Thymus (tissue), 14 donors: ENCODE measurements at places on chromosomes 6 and 20.

GRCh38 chr6:143564484-143565017 is 53.0 kb upstream of the FUCA2 start:
- DNase-seq: no peak

- DNase-seq: no peak
Measured at GRCh38 chr6:123904228-123904627, 100.6 kb downstream of the NKAIN2 start.

DNA sequence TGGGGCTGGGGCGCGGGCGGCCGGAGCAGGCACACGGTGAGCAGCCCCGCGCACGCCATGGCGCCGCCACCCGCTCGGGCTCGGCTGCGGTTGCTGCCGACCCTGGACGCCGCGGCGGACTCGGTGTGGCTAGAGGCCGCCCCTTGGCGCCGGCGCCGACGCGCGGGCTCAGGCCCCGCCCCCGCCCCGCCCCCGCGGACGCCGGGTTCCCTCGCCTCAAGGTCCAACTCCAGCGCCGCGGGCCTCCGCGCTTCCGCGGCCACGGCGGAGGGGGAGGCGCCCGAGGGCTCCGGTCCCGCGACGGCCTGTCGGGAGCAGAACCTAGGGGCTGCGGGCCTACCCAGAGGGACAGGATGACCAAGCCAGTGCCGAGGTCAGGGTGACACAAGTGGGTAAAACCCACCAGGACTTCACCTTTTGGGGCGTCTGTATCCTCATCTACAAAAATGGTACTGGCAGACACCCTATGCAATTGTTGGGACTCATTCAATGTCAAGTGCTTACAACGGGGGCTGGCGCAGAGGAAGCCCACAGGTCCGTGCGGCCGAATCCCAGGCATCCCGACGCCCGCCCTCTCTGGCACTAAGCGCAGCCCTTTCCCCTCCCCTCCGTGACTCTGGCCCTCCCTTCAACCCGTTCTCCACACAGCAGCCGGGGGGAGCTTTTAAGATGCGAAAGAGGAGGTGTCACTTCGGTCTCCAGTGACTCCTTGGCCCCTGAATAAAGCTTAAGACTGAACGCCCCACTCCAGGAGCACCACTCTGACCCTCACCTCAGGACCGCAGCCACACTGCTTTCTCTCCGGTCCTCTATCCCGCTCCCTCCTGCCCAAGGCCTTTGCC is at the start of gene NECAB3:
Gene NECAB3 (minus strand): TSS at position 135 of the 842 bp plus-strand sequence. CDS start 76 bp downstream, at position 59.
- no peak for DNase-seq

DNA sequence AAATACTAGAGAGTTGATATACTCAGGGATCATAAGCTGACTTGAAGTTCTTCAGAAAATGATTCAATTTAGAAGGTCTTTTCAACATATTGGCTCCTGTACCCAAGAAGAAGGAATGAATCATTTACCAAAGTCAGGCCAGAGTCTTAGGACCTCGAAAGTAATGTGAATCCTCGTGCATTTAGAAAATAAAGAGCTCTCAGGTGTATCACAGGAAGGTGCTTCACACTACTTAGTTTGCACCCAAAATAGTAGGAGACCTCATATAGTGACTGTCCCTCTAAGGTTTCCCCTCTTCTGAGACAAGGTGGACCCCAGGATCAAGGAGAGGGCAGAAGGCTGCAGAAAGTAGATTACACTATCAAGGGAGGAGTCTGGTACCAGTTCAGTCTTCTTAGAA is 71.8 kb downstream of the F13A1 start:
- no peak for DNase-seq

- no peak for DNase-seq
Measured at GRCh38 chr6:149277621-149278020, 39.9 kb upstream of the TAB2 start.

DNA sequence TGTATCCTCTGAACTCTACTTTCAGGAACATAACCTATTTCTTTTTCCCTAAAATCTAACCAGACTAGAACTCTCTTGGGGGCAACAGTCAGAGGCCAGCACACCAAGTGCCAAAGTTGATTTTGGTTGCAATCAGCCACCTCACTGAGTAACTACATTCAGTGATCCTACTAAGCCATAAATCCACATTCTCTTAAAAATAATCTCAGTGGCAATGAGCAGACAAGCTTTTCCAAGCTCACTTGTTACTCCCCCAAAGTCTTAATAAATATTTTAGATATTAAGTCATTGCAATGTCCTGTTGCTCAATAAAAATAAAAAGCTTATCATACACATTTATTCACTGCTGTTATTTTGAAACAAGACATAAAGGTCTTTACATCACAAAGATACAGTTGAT is 9.8 kb downstream of the RGS17 start:
- DNase-seq: no peak

DNA sequence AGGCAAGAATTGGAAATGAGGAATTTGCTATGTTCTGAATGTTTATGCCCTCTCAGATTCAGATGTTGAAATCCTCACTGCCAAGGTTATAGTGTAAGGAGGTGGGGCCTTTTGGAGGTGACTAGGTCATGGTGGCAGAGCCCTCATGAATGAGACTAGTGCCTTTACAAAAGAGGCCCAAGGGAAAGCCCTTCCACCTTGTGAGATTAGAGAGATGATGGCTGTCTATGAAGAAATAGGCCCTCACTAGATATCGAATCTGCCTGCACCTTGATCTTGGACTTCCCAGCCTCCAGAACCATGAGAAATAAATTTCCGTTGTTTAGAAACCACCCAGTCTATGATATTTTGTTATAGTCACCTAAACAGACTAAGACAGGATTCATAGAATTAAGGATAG is 10.4 kb downstream of the ASIP start:
- DNase-seq: no peak

- DNase-seq: no peak
Measured at GRCh38 chr6:73792738-73793137, 96.7 kb downstream of the CD109 start.

DNA sequence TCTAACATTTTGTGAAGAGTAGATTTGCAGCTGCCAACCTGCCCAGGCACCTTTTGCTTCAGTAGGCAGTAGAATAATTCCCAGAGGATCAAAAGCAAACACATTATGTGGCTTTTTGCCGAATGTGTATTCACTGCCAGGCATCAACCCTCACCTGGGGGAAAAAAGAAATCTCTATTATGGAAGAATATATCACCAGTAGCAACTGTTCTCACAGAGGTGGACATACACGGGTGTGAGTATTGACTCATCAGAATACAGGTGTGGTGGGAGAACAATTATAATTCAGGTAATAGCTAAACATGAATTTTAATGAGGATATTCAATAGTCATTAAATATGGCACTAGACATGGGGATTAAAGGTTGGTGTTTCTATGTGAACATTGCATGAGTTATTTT is 910.7 kb downstream of the TFAP2A start:
- DNase-seq: no peak

DNA sequence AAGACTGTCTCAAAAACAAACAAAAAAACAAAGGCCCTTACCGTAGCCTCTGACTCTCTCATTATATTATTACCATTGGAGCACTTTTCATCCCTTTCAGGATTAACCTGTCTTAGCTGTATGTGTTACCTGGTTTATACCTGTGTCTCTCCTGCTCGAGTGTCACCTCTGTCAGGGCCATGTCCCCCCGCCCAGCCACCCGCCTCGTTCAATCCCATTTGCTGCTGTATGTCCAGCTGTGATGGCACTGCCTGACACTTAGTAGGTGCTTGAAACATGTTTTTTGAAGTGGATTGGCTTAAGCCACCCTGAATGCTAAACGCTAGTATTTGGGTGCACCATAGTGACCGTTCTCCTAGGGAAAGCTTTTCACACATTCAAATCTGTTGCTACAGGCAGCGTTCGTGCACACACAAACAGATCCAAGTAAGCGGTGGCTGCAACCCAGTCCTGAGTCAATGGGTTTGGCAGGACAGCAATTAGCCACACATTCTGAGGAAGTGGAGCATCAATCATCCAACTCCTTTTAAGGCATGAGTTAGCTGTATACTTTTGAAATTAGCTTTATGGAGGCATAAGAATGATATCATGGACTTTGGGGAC is 98.9 kb upstream of the ZNF217 start:
- DNase-seq: no peak

DNA sequence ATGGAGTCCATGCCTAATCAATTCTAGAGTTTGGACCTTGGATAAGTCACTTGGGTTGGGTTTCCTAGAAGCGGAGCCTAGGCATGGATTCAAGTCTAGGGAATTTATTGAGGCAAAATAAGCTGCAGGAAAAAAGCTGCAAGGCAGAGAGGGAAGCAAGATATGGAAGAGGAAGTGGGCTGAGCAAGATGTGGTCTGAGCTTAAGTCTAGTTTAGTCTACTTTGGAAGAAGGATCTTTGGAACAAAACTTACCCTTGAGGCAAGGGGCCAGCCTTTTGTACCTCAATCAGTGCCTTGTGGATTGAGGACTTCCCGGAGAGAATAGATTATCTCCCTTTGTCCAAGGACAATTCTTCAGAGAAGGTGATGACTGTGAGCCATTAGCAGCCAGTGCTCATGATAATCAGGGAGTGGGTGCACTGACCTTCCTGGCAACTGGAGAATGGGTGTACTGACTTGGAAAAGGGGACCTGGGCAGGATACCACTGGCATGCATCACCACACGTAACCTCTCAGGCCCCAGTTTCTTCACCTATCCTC is 10.9 kb downstream of the ZSCAN9 start:
- no peak for DNase-seq

GRCh38 chr6:97443408-97444080 is 160.5 kb upstream of the MMS22L start:
- no peak for DNase-seq

- no peak for DNase-seq
Measured at GRCh38 chr20:20267685-20268370, 100.1 kb upstream of the INSM1 start.

DNA sequence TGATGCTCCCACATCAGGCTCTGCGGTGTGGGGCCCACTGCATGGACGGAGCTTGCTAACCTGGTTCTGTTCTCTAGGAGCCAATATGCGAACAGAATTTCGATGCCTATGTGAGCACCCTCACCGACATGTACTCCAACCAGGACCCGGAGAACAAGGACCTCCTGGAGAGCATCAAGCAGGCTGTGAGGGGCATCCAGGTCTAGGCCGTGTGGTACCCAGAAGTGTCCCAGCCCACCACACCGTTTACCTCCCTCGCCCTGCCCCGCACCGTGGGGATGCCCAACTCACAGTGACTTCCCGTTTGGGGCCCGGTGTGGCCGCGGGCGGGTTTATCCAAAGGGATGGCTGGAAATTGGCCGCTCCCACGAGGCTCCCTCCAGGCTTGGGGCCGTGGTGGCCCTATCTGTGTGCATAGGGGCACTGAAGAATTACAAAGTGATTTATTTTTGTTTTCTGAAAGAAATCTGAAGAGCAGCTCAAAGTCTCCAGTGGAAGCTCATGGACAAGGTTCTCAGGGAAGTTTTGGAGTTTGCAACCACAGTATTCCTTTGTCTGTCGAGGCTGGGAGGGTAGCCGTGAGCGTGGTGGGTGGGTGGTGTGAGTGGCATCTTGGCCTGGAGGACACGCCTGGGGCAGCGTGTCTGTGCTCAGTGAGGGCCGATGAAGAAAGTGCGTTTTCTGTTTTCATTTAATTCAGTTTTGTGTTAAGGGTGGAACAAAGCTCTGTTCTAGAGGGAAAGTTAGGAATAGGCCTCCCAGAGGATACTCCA is 15.1 kb upstream of the PCMTD2 start:
- no peak for DNase-seq

GRCh38 chr20:58950603-58951002 is 30.5 kb upstream of the NELFCD start:
- no peak for DNase-seq

- no peak for DNase-seq
Measured at GRCh38 chr6:5102267-5102970, 17.3 kb downstream of the PPP1R3G start.
